CD8-positive, alpha-beta T cell (primary cell): ENCODE measurements at places on chromosomes 12 and 14.
A peak's percentile ranks its signal among the peaks of the same experiment; 100 is the strongest.

DNA sequence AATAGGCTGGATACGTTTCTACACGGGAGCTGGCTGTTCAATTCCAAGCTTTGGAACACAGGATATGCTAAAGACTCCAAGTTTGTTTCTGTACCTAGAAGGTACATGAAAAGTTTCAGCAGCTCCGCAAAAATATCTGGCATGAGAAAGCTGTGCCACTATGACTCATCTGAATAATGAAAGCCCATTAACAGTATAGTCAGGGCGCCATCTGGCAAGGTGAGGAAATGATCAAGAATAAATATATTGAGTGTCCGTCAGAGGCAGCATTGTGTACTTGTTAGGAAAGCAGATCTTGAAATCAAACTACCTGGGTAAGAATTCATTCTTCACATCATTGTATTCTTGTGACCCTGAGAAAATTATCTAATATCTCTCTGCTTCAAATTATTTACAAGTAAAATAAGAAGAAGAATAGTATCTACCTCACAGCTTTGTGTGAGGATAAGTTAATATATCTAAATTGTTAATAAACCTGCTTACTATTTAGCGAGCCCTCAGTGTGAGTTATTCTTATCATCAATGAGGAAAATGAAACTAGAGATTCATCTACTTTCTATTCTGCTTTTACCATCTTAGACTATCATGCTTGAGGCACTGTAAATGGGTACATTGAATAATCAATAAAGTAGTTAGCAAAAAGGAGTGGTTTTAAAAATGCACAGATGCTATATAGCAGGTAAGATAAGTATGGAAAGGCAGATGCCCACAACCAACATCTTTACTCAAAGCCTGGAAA, 53.5 kb downstream of the FSCB start:
- DNase-seq, result no peak

DNA sequence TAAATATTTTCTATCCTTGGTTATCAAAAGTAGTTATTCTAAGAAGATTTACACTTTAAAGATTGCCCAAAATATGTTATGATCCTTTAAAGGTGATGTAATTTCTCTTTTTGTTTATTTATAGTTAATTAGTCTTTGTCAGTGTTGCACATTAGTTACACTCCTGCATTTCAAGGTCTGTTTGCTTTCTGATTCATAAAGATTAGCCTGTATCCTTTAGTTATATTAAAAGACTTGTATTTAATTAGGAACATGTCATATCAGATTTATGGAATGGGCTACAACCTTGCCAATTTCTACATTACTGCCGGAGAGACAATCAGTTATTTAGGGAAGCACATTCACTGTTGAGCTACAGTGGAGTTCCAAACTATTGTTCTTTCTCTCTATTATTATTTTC, 3.5 kb downstream of the EPYC start:
- DNase-seq, result no peak

DNA sequence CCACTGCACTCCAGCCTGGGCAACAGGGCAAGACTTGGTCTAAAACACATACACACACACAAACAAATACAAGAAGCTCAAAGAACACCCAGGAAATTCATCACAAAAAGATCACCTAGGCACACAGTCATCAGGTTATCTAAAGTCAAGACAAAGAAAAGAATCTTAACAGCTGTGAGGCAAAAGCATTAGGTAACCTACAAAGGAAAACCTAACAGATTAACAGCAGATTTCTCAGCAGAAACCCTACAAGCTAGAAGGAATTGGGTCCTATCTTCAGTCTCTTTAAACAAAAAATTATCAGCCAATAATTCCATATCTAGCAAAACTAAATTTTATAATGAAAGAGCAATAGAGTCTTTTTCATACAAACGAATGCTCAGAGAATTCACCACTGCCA, 22.4 kb downstream of the CEP83 start:
- DNase-seq, result no peak

DNA sequence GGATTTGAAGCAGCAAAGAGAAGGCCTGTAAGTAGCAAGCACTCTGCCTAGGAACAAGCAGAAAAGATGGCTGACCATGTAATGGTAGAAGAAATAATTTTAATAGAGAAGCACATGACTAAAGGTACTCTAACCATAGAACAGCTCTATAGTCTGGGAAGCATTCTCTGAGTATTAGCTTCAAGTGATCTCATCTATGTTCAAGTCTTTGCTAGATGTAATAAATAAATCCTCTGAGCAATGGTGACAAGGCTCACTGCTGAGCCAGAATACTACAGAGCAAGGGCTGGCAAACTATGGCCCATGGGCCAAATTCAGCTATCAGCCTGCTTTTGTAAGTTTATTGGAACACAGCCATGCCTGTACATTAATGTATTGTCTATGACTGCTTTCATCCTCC, 84.8 kb downstream of the PEBP1 start:
- no peak for DNase-seq

DNA sequence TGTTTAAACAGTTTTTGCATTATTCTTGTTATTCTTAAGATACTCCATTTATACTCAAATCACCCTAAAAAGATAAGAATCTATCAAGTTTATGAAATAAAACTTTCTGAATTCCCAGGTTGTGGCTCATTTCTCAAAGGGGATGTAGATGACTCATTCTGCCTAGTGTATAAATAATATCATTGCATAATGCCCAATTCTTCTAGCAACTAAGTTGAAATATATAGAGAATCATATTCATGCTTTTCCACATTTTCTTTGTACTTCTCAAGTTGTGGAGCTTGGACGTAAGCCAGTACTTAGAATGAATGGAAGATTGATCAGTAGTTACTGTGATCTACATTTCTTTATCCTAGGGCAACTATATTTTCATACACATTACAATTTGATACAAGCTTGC, 201.1 kb downstream of the PPFIA2 start:
- no peak for DNase-seq

DNA sequence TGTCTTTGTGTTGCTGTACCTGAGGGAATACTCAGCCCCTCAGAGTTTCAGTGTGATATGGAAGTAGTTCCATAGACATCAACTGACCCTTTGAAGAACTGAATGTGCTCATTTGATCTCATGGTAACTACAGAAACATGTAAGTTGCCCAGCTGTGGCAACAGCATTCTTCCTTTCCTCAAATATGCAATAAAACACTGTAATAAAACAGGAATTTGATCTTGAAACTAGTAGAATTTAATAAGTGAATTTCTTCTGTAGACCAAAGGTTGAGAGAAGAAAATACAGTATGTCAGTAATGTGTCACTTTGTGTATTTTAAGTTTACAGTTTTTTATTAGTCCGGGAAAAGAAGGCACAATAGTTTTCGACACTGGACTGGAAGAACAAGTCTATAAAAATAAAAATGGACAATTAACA, 31.9 kb downstream of the KCTD10 start:
- DNase-seq, result no peak

DNA sequence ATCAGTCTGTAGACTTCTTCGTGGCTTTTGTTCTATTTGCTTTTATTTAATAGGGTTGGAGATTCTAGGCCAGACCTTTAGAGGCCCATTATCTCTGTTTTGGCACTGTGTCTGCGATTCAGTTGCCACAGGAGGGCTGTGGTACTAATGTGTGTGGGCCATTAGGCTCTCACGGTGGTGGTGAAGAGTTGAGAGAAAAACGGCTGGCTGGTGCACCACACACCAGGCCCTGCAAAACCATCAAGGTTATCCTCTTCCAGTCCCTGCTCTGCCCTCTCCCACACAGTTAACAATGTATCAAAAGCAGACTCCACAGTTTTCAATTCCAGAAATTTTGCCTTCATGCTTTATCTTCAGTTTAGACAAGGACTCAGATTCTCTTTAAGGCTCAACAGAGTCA, 97.7 kb downstream of the MYF5 start:
- no peak for DNase-seq

- no peak for DNase-seq
Measured at GRCh38 chr12:80033448-80033847, 65.9 kb upstream of the OTOGL start.

GRCh38 chr14:21768116-21768874, 94.7 kb upstream of the OR4E1 start:
- peak; percentile 59 for DNase-seq

GRCh38 chr14:24632761-24633160, 1.2 kb downstream of the GZMB start:
- no peak for DNase-seq

DNA sequence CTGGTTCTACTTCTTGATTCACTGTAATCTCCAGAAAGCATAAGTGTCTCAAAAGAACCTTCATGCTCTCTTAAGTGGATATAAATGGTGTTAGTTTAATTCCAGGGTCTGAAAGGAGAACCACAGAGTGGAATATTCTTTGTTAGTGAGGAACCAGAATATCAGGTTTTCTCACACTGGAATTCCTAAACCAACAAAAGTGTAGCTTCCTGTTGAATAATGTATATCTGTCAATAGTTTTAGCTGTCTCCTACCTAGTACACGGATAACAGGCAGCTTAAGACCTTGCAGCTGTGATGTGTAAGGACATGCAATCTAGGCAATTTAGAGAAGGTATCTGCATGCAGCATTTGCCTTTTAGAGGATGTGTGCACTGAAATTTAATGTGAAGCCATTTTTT, 24.0 kb downstream of the LRIG3 start:
- no peak for DNase-seq

GRCh38 chr12:85423947-85424346, 143.9 kb downstream of the ALX1 start:
- DNase-seq, result no peak

DNA sequence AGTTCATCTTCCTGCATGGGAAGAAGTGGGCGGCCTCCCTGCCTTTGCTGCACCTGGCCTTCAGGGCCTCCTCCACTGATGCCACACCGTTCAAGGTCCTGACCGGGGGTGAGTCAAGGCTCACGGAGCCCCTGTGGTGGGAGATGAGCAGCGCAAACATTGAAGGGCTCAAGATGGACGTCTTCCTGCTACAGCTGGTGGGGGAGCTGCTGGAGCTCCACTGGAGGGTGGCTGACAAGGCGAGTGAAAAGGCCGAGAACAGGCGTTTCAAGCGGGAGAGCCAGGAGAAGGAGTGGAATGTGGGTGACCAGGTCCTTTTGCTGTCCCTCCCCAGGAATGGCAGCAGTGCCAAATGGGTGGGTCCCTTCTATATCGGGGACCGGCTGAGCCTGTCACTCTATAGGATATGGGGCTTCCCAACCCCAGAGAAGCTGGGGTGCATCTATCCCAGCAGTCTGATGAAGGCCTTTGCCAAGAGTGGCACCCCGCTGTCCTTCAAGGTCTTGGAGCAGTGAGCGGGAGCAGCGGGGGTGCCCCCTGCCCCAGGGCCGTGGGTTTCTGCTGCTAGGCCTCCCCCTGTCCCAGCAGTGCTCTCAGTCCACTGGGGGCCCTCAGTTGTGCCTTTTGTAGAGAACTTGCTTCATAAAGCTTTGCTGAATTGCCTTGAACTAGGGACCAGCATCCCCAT, 12.4 kb downstream of the CBLN3 start:
- no peak for DNase-seq

DNA sequence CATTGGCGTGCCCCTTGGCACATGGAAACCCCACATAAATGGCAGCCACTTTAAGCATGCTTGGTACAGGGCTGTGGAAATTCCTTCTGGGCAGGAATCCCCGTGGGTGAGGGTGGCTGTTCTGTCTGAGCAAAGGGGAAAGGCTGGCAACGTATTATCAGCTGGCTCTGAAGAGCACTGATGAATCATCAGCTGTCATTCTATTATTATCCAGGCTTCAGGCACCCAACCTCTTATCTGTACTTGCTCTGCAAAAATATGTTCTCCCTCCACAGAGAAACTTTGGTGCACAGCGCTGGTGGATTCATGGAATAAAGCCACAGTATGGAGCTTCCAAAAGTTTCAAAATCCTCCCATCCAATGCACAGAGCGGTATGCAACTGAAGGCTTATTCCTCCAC, 167.1 kb downstream of the TBX5 start:
- no peak for DNase-seq

DNA sequence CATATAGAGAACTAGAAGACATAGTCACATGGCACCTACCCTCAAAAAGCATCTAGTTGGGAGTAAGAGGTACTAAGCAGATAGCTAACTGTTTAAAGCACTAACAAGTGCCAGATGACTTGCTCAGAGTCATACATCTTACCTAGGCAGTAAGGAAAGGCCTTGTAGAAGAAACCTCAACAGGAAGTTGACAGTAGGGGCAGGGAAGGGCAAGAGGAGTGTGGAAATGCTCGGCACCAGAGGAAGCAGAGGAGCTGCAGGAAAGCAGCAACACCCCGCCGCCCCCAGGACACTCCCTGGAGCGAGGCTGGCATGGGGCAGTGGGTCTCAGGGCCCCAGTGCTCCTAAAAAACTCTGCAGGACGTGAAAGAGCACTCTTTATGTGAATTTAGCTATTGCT, 92.9 kb downstream of the PPP2R5C start:
- peak; percentile 61 for DNase-seq

- DNase-seq, result no peak
Measured at GRCh38 chr12:45977620-45978019, 12.8 kb downstream of the SCAF11 start.

DNA sequence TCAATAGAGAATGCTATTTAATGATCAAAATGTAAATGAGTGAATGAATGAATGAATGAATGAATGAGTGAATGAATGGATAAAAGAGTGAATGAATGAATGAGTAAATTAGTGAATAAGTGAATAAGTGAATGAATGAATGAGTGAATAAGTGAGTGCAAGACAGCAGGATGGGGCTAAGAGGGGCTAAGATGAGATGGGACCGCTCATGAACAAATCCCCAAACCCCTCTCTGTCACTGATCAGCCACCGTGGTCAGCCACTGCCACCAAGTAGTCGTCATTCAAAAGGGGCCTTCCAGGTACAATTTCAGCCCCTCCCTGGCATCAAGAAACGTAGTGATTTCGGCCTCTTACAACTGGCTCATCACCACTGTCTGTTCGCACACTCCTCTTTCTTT, 79.2 kb downstream of the BCL11B start:
- no peak for DNase-seq

DNA sequence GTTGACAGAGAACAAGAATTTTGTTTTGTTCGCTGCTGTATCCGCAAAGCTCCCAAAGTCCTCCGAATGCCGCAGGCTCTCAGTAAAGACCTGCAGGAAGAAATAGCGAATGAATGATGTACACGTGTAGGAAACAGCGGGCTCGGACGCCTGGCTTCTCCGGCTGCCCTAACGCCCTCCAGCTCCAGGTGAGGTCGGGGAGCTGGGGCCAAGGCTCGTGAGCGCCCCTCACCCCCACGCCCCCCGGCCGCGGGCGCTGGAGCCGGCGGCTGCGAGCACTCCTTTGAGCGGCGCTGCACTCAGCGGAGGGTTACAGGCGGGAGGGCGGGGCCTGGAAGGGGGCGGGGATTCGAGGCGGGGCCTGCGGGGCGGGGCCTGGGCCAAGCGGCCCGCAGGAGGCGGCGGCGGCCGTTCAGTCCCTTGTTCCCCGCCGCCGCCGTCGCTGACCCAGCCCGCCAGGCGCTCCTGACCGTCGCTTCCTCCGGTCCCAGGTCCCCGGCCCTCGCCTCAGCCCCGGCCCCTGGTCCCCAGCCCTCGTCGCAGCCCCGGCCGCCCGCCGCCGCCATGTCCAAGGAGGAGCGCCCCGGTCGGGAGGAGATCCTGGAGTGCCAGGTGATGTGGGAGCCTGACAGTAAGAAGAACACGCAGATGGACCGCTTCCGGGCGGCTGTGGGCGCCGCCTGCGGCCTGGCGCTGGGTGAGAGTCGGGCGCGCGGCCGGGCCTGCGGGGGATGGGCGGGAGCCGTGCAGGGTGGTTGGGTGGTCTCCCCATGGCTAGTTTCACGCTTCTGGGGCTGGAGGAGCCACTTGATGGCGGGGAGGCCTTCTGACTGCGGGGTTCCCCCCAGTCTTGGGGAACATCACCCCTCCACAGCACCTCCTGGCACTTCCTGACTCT, at the start of gene AACS:
TSS of gene AACS (plus strand) at position 415 of the 898 bp plus-strand sequence. CDS start at position 565, 150 bp downstream.
- peak; percentile 70 for DNase-seq
